Cardiac muscle cell (in vitro differentiated cells and primary cell): ENCODE measurements at places on chromosomes 2 and 18. TPM values are rescaled to one million over a fixed set of nuclear protein-coding genes. Genes with fewer than 3 reads are reported as not detected.

DNA sequence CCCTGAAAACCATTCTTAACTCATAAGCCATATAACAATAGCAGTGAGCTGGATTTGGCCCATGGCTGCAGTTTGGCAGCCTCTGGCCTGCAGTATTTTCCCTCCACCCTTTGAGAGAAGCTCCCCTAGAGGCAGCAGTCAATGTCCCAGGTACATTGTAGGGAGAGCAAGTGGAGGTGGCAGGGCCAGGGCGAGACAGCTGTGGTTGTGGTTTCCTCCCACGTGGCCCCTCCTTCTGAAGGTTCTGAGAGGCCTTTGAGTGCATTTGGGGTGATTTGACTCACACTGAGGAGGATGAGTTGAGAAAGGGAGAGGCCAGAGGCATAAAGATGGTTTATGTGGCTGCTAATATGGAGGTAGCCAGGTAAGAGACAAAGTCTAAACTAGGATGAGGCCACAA lies 45.5 kb upstream of the LDAH start:
- no peak for DNase-seq

Gene TDRD15
- total RNA-seq, result not detected in 2 replicates

DNA sequence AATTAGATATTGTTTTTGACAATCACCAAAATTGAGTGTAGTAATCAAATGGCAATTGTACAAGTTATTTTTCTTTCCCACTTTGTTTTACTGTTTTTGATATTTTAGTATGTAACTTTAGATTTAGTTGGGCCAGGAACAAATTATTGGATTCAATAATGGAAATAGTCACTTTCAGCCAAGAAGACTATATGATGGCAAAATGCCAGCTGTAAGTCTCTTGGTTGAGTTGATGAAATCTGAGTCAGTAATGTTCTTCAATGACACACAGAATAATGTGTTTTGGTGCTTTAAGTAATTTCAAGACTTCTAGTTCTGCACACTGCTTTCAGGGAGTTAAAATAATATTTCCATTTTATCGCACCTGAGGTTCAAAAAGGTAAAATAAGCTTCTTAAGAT lies 2022.0 kb upstream of the CELF4 start:
- no peak for DNase-seq

DNA sequence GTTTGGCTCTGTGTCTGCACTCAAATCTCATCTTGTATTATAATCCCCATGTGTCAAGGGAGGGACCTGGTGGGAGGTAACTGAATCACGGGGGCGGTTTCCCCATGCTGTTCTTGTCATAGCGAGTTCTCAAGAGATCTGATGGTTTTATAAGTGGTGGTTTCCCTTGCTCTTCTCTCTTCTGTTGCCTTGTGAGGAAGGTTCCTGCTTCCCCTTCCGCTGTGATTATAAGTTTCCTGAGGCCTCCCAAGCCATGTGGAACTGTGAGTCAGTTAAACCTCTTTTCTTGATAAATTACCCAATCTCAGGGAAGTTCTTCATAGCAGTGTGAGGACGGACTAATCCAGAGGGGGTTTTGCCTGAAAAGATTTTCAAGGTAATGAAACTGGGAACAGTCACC lies 245.4 kb downstream of the GALR1 start:
- no peak for DNase-seq

GRCh38 chr2:5592916-5593315 lies 99.3 kb upstream of the SOX11 start:
- DNase-seq, result no peak

- no peak for DNase-seq
These were observed 13.0 kb upstream of the RMDN2 start for GRCh38 chr2:37912056-37912455.

Gene PCGF1
- total RNA-seq, result 7.8 and 10.9 TPM in 2 replicates

DNA sequence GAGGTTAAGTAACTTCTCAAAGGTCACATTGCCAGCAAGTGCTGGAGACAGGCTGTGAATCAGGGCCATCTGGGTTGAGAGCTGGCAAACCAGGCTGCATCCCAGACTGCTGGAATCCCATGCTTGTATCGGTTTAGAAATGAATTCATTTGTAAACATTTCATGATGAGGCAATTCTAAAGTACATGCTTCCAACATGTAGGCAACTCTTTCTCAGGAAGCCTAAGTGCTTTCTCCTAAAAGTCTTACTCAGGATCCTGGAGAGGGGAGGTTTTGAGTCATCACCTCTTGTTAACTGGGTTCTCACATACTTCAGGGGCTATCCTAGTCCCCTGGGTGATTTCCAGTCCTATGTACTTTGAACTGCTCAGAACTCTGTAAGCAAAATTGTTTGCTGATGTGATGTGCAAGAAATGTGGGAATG lies 416.5 kb downstream of the MEIS1 start:
- DNase-seq, result no peak

- no peak for DNase-seq
These were observed 68.4 kb downstream of the ID2 start for GRCh38 chr2:8750221-8750620.

DNA sequence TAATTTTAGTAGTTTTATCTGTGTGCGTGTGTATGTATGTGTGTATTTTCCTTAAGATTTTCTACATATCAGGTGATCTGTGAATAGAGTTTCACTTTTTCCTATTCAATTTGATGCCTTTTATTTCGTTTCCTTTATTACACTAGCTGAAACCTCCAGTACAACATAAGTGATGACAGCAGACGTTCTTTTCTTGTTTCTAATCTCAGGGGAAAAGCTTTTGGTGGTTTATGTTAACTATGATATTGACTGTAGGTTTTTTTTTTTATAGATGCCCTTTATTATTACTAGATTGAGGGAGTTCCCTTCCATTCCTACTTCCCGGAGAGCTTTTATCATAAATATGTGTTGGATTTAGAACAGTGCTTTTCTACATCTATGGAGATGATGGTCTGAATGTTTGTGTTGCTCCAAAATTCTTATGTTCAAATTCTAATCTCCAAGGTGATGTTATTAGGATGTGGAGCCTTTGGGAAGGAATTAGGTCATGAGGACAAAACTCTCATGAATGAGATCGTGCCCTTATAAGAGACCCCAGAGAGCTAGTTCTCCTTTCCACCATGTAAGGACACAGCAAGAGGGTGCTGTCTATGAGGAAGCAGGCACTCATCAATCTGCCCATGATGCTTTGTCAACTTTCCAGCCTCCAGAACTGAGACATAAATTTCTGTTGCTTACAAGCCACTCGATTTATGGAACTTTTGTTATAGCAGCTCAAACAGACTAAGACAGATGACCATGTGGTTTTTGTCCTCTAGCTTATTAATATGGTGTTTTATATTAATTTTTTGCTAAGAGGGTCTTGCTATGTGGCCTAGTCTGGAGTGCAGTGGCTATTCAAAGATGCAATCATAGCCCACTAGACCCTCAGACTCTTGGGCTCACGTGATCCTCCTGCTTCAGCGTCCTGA lies 5.9 kb upstream of the RHBDD1 start:
- DNase-seq, result no peak
